ENCODE measurements at places on chromosomes 11 and 22.

DNA sequence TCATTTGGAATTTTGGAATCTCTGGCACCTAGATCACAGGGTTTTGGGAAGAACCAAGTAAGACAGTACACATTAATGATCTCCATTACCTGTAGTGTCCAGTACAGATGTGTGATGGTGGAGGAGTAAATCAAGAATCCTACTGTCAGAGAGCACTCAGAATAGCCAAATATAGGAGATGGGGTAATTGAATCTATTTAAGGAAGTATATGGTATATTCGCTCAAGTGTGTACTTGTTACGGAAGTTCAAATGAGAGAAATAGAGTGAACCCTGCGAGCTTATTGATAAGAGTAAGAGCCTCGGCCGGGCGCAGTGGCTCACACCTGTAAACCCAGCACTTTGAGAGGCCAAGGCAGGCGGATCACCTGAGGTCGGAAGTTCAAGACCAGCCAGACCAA, 2.2 kb downstream of the SPCS2 start:
- DNase-seq: no peak

DNA sequence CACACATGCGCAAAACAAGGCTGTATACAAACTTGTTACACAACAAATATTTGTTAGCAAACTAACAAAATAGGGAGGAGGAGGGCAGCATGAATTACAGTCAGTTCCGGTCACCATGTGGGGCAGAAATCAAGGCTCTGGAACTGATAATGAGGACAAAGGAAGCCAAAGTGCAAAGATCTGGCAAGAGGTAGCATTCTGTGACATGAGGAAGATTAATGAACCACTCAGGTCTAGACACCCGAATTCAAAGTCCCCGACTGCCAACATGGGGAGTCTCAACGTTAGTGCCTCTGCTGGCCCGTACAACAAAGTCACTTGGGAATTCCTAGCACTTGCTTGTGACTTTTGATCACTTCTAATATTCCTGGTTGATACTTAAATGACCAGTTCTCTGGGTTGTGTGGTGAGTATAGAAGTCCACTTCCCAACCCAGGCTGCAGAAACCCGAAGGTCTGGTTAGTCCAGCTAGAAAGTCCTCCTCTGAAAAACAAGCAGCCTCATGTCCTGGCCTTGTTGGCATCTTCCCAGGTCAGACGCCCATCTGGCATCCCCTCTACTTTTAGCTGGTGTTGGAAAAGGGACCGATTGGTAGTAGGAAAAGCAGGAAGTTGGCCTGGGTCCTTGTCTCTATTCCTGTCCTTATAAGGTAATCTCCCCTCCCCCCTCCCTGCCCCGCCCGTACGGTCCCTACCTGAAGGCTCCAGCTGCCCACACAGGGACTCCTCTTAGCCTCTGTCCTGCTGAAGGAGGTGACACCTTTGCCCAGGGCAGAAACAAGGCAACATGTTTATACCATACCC, 1.6 kb downstream of the SUN2 start:
- DNase-seq: no peak

- DNase-seq: no peak
These were observed 192.0 kb downstream of the BUD13 start for GRCh38 chr11:116580799-116581198.

DNA sequence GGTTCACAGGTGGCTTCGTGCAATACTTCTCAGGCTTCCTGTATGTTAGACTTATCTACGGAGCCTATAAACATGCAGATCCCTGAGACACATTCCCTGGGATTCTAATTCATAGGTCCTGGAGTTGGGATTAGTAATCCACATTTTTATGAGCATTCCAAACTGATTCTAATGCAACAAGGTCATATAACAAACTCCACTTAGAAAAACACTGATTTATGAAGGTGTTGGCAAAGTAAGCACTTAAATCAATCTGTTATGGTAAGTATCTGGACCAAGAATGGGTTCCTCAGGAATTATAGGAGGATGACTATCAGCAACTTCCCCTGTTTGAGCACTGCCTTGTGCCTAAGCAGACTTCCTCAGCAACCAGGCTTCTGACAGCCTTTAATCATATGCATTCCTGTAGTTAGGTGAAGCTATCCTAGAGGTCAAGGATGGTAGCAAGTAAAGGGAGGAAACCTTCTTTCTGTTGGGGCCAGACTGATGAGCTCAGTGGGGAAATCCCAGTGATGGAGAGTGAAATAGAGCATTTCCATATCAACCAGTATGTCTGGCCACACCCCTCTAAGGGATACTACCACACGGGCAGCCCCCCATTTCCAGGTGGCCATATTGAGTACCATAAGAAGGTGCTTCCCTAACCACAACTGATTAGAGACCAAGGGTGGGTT, 89.6 kb downstream of the RASSF10 start:
- no peak for DNase-seq

DNA sequence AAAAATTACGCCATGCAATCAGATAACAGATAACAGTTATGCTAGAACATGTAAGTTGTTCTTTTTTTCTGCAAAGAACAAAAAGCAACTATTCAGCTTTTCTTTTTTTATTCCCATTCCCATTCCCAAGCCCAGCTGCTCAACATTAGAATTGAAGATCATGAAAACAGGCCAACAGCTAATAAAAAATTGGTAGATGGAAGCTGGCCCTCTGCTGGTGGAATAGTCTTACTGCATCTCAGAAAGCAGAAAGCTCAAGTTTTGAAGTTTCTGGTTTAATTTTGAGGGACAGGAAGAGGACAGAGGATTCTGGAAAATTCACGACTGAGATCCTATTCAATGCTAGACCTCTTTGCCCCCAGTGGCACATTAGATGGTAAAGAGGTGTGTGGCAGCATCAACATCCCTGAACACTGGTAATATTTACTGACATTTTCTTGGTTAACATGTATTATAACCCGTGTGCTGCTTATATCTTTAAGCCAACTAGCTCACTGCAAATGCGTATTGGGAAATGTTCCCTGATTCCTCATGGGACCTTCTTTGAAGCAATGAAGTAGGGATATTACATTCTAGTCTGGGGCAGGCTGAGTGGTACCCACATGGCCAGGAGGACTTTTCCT, 591.2 kb downstream of the OPCML start:
- peak; percentile 28 for DNase-seq

GRCh38 chr11:102452461-102453301, at the start of gene TMEM123:
TSS of gene TMEM123 (minus strand) at chr11:102452765. CDS start at chr11:102452623, 142 bp downstream.
- peak; percentile 91 for DNase-seq

DNA sequence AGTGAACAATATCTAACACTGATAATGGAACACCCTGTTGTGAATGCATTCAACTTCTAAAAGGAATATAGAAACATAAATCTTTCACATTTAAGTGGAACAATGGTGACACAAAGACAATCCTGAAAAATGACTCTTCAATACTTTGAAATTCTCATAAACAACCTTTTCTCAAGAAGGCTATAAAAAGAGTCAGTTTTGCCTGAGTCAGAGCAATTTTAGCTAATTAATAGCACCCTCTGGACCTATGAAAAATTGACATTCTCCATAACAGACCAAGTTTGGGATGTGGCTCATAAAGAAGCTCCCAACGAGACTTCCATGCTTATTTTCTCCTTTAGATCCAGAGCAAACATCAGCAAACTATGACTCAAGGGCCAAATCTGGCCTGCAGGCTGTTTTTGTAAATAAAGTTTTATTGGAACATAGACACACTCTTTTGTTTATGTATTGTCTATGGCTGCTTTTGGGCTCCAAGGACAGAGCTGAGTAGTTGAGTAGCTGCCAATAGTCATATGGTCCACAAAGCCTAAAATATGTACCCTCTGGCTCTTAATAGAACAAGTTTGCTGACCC, 108.0 kb downstream of the MAML2 start:
- no peak for DNase-seq

- DNase-seq: no peak
These were observed 7.3 kb upstream of the MCAM start for GRCh38 chr11:119324189-119324588.
